ENCODE measurements at places on chromosomes 6 and 20. TPM values are rescaled to one million over a fixed set of nuclear protein-coding genes. Genes with fewer than 3 reads are reported as not detected.

Gene IRF4
- polyA plus RNA-seq = 0.02 TPM

- no peaks in the 10 kb centered on the region for H3K36me3 ChIP-seq
- H3K4me3 ChIP-seq = no peak overlapping the region
- H3K27me3 ChIP-seq = no peaks in the 10 kb centered on the region
- no peak overlapping the region for H3K27ac ChIP-seq
These were observed 471.9 kb downstream of the QKI start for GRCh38 chr6:163886428-163886827.

DNA sequence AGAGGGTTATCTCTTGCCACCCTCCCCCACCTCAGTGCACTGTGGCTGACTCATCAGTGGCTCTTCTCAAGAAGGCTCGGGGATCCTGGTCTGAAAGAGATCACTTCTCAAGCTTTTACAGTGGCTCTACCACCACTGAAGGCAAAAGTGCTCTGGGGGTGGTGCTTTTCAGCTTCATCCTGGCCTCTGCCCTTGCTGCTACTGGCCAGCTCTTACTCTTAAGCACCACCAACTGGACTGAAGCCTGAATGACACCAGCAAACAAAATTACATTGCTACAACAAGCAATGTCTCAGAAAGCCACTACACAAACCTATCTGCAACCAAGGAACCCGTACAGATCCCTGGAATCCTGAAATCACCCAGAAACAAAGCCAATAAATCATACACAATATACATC lies 402.1 kb downstream of the EPHA7 start:
- no peak overlapping the region for H3K4me3 ChIP-seq
- no peaks in the 10 kb centered on the region for H3K27me3 ChIP-seq
- DNase-seq = peak; percentile 19
- no peaks in the 10 kb centered on the region for H3K4me1 ChIP-seq
- H3K27ac ChIP-seq = no peak overlapping the region

DNA sequence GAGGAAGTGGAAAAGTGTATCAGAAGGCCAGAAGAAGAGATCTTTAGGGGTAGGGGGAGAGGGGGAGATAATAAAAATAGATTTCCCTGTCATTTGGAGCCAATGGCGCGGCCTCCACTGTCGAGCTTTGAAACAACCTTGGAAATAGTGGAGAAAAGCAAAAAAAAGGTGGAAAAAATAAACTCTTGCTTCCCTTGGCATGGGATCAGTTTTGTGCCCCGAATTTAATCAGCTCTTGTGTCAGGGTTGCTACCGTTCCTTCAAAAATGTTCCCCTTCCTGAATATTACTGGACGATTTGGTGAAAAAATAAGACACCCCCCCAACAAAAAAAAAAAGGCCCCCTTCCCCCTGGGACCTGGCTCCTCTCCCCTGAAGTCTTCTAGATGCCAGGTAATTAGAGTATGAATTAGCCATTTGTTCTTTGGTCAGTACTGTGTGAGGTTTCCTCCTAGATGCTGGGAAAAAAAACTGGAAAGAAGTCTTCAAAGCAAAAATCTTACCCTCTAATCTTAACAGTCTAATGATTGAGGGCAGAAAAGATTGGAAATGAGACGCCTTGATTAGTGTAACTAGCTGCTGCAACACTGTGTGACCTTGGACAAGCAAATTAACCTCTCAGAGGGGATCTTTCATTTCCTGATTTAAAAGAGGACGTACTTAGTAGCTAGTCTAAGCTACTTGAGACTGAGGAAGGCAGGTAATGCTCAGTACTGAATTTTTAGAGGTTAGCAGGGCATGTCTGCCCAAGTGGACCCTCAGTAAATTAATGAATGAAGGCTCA lies 872 bp upstream of the RBM39 start:
- H3K27ac ChIP-seq = peak overlapping the region; percentile 95
- H3K4me3 ChIP-seq = peak overlapping the region; percentile 19
- DNase-seq = peak; percentile 31
- H3K27me3 ChIP-seq = no peaks in the 10 kb centered on the region
- H3K36me3 ChIP-seq = no peaks in the 10 kb centered on the region

DNA sequence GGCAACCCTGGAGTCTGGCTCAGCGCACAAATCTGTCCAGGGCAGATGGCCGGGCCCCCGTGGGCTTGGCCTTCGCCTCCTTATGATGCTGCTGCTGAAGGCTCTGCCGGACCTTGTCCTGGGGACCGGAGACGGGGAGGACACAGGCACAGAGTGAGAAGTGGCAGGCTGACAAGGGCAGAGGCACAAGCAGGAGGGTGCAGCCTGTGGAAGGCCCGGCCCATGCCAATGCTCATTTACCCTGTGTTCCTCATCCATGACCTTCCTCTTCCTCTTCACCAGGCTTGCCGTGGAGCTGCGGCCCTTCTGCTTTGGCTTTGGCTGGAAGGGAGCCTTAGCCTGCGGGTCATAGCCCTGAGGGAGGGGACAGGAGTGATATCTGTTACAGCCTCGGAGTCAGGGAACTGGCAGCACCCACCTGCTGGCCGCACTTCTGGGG lies 2.4 kb downstream of the B3GALT4 start:
- H3K4me3 ChIP-seq = no peak overlapping the region
- H3K4me1 ChIP-seq = peaks cover 34% of the 10 kb centered on the region
- H3K27me3 ChIP-seq = no peaks in the 10 kb centered on the region
- H3K27ac ChIP-seq = no peak overlapping the region

DNA sequence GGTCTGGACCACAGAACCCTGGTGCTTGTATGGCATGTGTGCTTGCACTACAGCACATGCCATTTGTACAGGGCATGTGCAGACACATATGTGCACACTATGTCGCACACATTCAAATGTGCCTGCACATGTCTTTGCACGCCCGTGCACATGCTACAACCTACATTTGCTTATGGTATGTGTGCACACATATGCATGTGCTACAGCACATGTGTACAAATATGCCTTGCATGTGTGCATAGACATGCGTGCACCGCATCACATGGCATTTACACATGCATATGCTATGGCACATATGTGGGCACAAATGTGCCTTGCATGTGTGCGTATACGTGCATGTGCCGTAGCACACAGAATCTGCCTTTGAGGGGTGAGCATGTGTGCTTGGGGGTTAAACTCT lies 90.5 kb downstream of the DHX35 start:
- no peak overlapping the region for H3K4me3 ChIP-seq
- DNase-seq = no peak
- no peaks in the 10 kb centered on the region for H3K27me3 ChIP-seq

GRCh38 chr6:151388997-151389617 lies 2.3 kb downstream of the ZBTB2 start:
- peaks cover 26% of the 10 kb centered on the region for H3K4me1 ChIP-seq
- peak overlapping the region; percentile 99 for H3K27ac ChIP-seq
- no peaks in the 10 kb centered on the region for H3K27me3 ChIP-seq
- no peaks in the 10 kb centered on the region for H3K36me3 ChIP-seq
- DNase-seq = peak; percentile 22

GRCh38 chr20:8540466-8540865 lies 408.4 kb downstream of the PLCB1 start:
- no peaks in the 10 kb centered on the region for H3K27me3 ChIP-seq
- H3K4me3 ChIP-seq = no peak overlapping the region
- H3K36me3 ChIP-seq = no peaks in the 10 kb centered on the region
- H3K4me1 ChIP-seq = no peaks in the 10 kb centered on the region
- no peak overlapping the region for H3K27ac ChIP-seq

DNA sequence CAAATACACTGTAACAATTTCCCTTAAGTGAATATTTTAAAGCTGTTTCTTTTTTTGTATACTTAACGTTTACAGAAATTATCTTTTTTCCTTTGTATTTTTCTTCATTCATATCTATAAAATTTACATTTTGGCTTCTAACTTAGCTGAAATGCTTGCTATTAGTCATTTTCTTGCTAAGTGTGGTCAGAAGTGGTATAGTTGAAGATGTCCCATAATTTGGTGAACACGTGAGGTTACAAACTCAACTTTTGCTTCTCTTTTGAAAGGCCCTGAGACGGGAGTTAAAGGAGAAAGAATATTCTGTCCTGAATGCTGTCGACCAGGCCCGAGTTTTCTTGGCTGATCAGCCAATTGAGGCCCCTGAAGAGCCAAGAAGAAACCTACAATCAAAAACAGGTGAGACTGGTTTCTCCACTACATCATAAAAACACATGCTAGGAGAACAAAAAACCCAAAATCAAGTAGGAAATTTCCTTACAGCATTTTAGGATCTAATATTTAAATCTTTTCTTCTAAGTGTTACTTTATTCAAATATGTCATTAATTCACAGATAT lies 445.0 kb downstream of the UTRN start:
- DNase-seq = no peak
- H3K27ac ChIP-seq = no peak overlapping the region
- no peak overlapping the region for H3K4me3 ChIP-seq
- no peaks in the 10 kb centered on the region for H3K27me3 ChIP-seq
- H3K36me3 ChIP-seq = no peaks in the 10 kb centered on the region

GRCh38 chr6:92150553-92150952 lies 1268.8 kb downstream of the EPHA7 start:
- no peak for DNase-seq
- H3K36me3 ChIP-seq = no peaks in the 10 kb centered on the region

Gene ID1
- 388 TPM for polyA plus RNA-seq

- H3K4me3 ChIP-seq = no peak overlapping the region
- no peak for DNase-seq
- H3K4me1 ChIP-seq = peaks cover 3% of the 10 kb centered on the region
- no peaks in the 10 kb centered on the region for H3K36me3 ChIP-seq
- no peaks in the 10 kb centered on the region for H3K27me3 ChIP-seq
These were observed 23.0 kb downstream of the RALY start for GRCh38 chr20:34016736-34017135.

Gene HDGFL1
- polyA plus RNA-seq = not detected

Gene RSPH3
- 8.2 TPM for polyA plus RNA-seq

Gene NKX2-4
- not detected for polyA plus RNA-seq

DNA sequence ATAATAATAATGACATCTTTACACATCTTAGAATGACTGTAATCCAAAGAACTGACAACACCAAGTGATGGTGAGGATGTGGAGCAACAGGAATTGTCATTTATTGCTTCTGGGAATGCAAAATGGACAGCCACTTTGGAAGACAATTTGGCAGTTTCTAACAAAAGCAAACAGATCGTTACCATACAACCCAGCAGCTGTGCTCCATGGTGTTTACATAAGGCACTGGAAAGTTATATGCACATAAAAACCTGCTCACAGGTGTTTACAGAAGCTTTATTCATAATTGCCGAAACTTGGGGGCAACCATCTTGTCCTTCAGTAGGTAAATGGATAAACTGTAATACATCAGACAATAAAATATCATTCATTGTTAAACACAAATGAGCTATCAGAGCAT lies 18.3 kb upstream of the ASF1A start:
- H3K27ac ChIP-seq = no peak overlapping the region
- no peaks in the 10 kb centered on the region for H3K27me3 ChIP-seq
- H3K36me3 ChIP-seq = no peaks in the 10 kb centered on the region
- H3K4me3 ChIP-seq = no peak overlapping the region
- H3K4me1 ChIP-seq = no peaks in the 10 kb centered on the region

Gene MCCD1
- polyA plus RNA-seq = 1.3 TPM

DNA sequence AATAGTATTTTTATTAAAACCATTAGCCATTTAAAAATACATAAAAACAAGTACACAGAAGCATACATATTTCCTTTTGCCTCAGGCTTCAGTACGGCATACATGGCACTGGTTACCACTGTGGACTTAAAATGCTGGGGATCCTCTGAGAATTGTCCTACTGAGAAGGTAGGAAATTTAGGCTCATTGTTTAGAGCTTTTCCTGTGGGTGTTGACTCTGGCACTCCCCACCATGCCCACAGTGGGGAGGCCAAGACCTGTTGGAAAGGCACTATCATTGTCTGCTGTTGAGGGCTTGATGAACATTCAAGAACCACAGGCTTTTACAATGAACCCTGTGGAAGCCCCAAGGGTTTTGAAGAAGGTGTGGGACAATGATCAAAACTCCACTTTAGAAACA lies 473.4 kb downstream of the BTBD3 start:
- no peak overlapping the region for H3K27ac ChIP-seq
- H3K4me1 ChIP-seq = no peaks in the 10 kb centered on the region
- no peak for DNase-seq

GRCh38 chr6:2944405-2945152 lies 26.8 kb downstream of the SERPINB6 start:
- H3K4me1 ChIP-seq = no peaks in the 10 kb centered on the region
- H3K27ac ChIP-seq = no peak overlapping the region
- no peak overlapping the region for H3K4me3 ChIP-seq
- no peaks in the 10 kb centered on the region for H3K36me3 ChIP-seq

Gene OR12D3
- polyA plus RNA-seq = not detected

DNA sequence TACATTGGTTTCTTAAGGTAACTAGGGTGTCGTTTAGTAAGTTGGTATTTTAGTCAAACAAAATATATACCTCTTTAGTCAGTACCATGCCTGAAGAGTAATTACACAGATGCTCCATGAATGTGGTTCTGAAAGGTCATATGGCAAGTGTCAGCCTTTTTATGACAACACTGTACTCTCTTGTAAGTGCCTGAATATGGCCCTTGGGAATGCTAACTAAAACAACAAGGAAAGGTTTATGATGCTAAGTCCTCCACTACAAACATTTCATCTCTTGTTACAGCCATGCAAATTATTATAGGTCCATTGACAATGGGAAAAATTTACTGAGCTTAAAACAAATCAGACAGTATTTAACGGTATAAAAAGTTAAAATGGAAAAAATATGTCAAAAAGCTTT lies 39.0 kb upstream of the SUPT3H start:
- no peaks in the 10 kb centered on the region for H3K36me3 ChIP-seq
- no peak overlapping the region for H3K27ac ChIP-seq
- peaks cover 67% of the 10 kb centered on the region for H3K27me3 ChIP-seq
- H3K4me1 ChIP-seq = peaks cover 15% of the 10 kb centered on the region

Gene OPRL1
- 0.50 TPM for polyA plus RNA-seq

DNA sequence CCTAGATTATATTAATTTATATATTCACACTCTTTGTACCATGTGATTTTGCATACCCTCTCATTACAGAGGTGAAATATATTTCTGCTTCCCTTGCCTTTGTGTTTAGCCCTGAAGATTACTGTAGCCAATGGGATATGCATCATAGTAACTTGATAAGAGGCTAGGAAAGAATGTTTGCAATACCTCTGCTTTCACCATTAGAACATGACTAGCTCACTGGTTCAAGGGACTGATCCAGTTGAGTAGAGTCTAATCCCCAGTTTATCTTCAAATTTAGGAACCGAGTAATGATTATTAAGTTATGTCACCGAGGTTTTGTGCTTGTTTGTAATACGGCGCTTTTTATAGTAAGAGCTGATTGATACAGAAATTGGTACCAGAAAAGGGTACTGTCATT lies 552.6 kb upstream of the GJE1 start:
- H3K4me3 ChIP-seq = no peak overlapping the region
- no peaks in the 10 kb centered on the region for H3K36me3 ChIP-seq

GRCh38 chr20:51447097-51447764 lies 95.3 kb downstream of the NFATC2 start:
- no peaks in the 10 kb centered on the region for H3K36me3 ChIP-seq
- peak overlapping the region; percentile 48 for H3K27ac ChIP-seq
- no peaks in the 10 kb centered on the region for H3K27me3 ChIP-seq
- H3K4me3 ChIP-seq = no peak overlapping the region
- H3K4me1 ChIP-seq = peaks cover 10% of the 10 kb centered on the region
- peak; percentile 79 for DNase-seq

GRCh38 chr6:6201200-6201599 lies 119.3 kb downstream of the F13A1 start:
- no peaks in the 10 kb centered on the region for H3K4me1 ChIP-seq
- H3K36me3 ChIP-seq = no peaks in the 10 kb centered on the region
- no peak overlapping the region for H3K4me3 ChIP-seq
- H3K27me3 ChIP-seq = no peaks in the 10 kb centered on the region
- no peak for DNase-seq

Gene DLK2
- 2.1 TPM for polyA plus RNA-seq

Data from hepatocyte (in vitro differentiated cells).